ENCODE measurements at places on chromosomes 5 and 9. TPM values are rescaled to one million over a fixed set of nuclear protein-coding genes. Genes with fewer than 3 reads are reported as not detected.

The STPG3 gene
- total RNA-seq, result not detected

DNA sequence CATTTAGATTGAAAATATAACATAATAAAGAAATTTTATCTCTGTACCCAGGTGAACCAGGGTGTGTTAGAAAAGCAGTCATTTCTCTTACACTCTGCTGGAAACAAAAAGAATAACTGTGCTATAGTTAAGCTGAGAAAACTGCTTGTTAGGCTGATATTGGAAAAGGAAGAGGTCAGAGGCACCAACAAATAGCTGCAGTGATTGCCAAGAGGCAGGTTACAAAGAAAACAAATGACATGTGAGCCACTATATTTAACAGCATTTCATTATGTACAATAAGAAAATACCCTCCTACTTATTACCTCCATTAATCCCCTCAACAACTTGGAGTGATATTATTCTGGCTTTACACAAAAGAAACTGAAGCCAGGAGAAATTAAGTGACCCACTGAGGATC is 607.9 kb upstream of the TLE4 start:
- DNase-seq, result no peak

DNA sequence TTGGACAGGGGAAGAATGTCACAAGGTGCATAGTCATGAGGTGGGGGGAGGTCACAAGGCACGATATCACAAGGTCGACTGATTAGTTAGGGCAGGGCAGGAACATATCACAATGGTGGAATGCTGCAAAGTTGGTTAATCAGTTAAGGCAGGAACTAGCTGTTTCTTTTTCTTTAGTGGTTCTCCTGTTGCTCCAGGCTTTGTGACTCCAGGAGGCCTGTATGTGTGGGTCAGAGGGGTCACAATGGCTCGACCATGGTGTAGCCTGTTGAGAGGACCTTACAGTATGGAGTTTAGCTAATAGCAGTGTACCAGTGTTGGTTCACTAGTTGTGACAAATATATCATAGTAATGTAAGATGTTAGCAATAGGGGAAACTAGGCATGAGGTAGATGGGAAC is 12.4 kb upstream of the FSD1L start:
- DNase-seq, result no peak

GRCh38 chr5:126674145-126674544 is 73.4 kb downstream of the PHAX start:
- DNase-seq, result no peak

The ZNF608 gene
- total RNA-seq, result 28.0 TPM

DNA sequence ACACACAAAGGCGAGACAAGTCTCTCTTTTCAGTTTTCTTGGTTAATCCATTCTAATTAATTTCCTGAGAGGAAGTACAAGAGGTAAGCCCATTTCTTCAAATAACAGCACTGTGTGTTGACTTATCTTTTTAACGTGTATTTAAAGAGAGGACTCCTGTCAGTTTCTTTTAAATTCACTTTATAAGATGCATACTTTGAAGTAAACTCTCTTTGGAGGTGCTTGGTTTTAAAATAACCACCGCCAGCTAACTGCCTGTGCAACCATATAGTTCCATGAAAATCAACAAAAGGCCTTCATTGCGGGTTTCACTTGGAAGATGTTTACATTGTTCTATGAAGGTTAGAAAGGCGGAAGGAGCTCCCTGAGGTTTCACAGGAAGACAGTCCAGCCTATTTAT is 13.1 kb upstream of the SERINC5 start:
- no peak for DNase-seq

The DOCK8 gene
- total RNA-seq, result 5.5 TPM

The SHISAL2B gene
- total RNA-seq, result not detected

- DNase-seq, result no peak
Observed at GRCh38 chr5:149940941-149941644, 3.5 kb downstream of the PDE6A start.

DNA sequence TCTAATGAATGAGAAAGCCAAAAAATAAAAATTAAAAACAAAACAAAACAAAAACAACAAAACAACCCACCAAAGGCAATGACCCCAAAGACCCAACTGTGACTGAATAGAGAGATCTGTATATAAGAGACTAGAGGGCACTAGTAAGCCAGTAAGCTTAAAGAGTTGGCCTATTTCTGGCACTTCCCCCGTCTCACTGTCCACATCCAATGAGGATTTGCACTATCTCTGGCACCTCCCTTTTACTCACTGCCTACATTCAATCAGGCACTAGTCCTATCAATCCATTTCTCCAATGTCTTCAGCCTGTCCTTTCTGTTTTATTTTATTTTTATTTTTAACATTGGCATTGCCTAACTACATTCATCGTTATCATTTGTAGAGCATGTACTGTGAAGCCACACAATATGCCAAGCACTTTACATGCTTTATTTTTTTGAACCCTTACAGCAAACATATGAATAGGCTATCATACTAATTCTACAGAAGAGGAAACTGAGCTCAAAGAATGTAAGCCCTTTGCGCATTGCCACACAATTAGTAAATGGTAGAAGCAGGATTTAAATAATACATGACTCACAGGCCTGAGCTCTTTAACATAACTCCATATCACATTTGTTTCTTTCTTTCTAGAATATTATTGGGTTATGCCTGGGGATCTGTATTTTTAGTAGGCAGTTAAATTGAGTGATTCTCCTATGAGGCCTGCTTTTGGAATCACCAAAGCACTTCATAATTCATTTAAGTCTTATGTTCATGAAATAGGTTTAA is 70.0 kb downstream of the C6 start:
- no peak for DNase-seq

DNA sequence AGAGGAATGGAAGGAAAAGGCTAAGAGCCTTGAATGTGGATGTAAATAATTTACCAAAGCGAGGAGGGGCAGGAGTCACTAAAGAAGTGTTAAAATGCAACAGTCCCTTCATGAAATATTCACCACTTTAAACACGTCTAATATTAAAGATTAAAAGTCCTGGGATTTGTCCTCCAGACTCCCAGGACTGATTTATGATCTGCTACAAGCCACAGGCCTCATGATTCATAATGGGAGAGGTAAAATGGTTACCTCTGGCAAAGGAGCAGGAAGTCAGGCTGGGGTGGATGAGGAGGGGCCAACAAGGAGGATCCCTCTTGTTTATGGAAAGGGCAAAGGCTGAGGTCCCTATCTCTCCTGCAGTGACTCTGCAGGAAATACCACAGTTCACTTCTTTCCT is 292.4 kb downstream of the TRIM32 start:
- DNase-seq, result no peak

The C9 gene
- not detected for total RNA-seq

The TRIM7 gene
- total RNA-seq, result 9.0 TPM

DNA sequence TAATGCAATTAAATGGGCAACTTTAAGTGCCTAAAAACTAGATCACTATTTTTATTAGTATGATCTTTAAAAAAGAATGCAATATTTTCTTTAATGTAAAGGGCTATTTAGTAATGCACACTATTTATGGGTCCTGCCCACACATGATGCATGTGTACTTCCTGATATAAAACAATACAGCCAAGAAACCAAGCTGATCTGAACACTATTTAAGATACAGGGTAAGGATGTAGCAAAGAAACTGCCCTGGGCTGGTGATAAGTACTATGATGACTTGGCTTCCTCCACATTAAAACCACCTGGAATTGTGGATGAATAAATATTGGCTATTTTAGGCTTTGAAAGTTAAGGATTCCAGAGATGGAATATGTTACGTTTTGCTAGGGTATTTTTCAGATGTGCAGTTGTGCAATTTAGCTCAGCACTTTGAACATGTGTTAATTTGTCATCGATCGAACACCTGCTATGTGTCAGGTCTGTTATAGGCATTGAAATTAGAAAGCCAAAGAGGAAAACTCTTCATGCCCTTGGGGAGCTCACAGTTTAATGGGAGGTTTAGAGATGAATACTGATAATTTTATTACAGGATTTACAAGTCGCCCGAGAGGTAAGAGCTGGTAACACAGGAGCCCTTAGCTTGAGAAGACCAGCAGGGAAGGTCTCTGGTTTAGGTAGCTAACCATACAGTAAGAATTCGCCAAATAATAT is 276.7 kb downstream of the PLK2 start:
- DNase-seq, result no peak

DNA sequence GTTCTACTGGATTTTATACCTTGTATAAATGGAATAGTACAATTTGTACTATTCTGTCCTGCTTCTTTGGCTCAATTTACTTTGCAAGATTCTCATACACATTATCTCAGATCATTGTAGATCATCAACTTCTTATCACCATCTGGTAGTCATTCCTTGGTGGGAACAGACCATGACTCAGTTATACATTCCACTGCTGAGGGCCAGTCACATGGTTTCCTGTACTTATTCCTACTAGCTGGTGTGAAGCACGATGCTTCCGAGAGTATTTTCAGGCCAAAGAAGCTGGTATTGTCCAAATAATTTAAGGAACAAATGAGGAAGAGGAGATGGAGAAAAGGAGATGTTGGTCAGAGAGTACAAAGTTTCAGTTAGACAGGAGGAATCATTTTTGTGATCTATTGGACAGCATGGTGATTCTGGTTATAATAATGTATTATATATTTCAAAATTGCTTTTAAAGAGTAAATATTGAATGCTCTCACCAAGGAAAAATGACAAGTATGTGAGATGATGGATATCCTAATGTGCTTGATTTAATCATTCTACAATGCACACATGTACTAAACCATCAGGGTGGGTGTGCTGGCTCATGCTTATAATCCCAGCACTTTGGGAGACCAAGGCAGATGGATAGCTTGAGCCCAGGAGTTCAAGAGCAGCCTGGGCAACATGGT is 124.1 kb downstream of the SYK start:
- no peak for DNase-seq

The SLC34A3 gene
- not detected for total RNA-seq

The SLC35D2 gene
- 14.1 TPM for total RNA-seq

- DNase-seq, result no peak
Observed at GRCh38 chr9:136177224-136177623, 27.7 kb downstream of the LHX3 start.

GRCh38 chr5:87074934-87075541 is 192.6 kb upstream of the RASA1 start:
- no peak for DNase-seq

DNA sequence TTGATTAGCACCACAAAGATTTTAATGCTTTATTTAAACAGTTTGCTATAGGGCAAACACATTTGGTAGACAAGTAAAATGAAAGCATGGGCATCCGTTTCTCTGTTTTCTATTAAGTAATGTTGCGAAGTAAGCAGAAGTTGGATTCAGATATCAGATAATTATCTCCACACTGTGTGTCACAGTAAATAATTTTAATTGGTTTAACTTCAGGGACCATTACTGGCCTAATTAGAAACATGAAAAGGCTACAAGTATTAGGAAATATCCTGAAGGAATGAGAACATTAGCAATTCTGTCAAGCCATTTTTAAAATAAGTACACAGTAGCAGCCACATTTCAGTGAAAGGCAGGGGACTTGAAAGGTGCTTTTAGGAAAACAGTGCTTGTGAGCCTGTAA is 975.4 kb downstream of the NR2F1-AS1 start:
- DNase-seq, result no peak

GRCh38 chr5:9373571-9373970 is 172.3 kb downstream of the SEMA5A start:
- no peak for DNase-seq
